ENCODE measurements at places on chromosomes 12 and 14. TPM values are rescaled to one million over a fixed set of nuclear protein-coding genes. Genes with fewer than 3 reads are reported as not detected.

DNA sequence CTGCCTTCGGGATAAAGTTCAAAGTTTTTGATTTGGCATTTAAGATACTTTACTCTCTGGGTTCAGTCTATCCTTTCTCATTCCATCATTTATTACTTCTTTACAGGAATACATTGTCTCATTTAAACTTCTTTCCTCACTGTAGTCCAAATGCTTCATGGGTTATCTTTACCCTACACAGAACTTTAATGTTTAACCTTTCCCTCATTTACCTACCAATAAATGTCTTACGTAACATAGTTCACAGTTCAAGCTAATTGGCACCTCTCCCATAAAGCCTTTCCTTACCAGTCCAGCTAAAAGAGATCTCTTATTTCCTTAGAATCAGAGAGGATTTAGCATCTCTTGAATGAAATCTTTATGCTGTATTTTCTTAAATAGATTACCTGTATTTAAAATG is 476.3 kb upstream of the SEL1L start:
- DNase-seq: no peak

PIK3C2G gene
- 4.4 TPM for polyA plus RNA-seq

DNA sequence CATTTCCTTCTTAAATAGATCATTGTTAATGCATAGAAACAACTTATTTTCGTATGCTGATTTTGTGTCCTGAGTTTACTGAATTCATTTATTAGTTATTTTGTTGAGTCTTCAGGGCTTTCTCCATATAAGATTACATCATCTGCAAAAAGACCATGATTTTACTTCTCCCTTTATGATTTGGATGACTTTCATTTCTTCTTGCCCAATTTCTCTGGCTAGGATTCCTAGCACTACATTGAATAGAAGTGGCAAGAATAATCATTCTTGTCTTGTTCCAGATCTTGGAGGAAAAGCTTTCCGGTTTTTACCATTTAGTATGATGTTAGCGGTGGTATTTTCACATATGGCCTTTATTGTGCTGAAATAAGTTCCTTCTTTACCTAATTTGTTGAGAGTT is 303.0 kb upstream of the RTL1 start:
- DNase-seq: no peak

- DNase-seq: peak; percentile 16
Observed at GRCh38 chr14:35355981-35356841, 48.3 kb downstream of the NFKBIA start.

DLK1 gene
- 0.17 TPM for polyA plus RNA-seq

- DNase-seq: no peak
Observed at GRCh38 chr14:56341766-56342493, 223.7 kb downstream of the PELI2 start.

DNA sequence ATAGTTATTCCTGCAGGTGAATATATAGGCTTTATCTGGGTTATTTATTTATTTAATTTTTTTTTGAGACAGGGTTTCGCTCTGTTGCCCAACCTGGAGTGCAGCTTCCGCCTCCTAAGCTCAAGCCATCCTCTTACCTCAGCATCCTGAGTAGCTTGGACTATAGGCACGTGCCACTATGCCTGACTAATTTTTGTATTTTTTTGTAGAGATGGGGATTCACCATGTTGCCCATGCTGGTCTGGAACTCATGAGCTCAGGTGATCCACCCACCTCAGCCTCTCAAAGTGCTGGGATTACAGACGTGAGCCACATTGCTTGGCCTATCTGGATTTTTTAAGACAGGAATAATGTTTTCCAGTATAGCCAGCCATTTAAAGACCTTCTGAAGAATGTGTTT is 2.0 kb downstream of the RAN start:
- DNase-seq: no peak

SLC4A8 gene
- polyA plus RNA-seq: 3.4 TPM

DNA sequence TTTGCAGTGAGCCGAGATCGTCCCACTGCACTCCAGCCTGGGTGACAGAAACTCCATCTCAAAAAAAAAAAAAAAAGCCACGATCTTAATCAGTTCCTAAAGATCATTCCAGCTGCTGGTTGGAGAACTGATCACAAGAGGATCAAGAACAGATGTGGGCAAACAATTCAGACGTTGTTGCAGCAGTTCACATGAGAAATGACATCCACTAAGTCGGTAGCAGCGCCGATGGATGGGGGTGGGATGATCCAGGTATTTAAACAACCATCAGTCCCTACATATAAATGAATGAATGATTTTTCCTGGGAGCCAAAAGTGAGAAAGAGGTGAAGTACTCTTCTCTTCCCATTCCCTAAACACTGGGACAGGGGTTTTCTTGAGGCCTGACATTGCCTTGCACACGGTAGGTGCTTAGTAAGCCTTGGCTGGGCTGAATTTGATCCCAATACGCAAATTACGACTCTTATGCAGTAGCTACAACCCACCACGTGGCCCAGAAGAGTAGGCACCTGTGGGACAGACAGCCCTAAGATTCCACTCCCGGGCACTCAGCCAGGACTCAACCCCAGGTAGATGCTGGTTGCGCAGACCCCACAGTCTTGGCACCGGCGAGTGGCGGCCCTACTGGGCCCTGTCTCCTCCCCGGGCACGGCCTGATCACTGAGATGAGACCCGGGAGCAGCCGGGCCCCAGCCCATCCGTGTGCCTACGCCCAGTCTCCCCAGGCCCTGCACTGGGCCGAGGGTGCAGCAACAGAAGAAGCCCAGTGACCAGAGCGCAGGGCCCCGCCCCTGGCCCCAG is 565 bp downstream of the SPRYD3 start:
- DNase-seq: peak; percentile 33

NELL2 gene
- polyA plus RNA-seq: 0.30 TPM

DBX2 gene
- not detected for polyA plus RNA-seq

DNA sequence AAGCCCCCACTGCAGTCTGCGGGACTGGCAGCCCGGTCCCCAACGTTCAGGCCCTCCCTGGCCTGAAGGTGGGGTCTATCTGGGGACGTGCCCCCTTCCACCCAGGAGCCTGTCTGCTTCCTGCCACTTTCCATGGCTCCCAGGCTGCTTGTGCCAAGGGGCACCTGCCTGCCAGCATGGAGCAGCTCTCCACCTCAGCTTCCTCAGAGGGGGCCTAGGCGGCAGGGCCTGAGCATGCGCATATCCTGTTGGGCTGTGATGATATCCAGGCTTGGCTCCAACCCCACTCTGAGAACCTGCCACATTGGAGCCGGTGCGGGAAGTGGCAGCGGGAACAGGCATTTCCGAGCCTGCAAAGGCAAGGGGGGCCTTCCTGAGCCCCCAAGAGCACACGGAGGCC is 57.4 kb downstream of the FUT8 start:
- peak; percentile 39 for DNase-seq

DNA sequence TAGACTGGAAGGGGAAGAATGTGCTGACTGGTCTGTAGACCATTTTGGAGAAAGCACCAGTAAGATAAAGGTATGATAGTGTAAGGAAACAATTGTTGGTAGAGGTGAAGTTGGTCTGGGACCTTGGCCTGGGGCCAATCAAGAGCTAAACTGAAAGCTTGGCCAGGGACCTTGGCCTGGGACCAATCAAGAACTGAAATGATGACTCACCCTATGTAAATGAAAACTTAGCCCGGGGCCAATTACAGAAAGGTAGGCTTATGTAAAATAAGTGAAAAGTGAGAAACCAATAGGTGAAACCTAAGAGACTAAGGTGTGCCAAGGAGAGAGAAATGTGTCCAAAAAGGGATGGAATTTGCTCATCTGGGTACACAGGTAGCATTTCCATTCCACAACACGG is 776.0 kb downstream of the C12orf50 start:
- peak; percentile 37 for DNase-seq

Measured in kidney (tissue), 22 donors.